Pancreas (tissue), 10 donors: ENCODE measurements at places on chromosomes 7 and 10. TPM values are rescaled to one million over a fixed set of nuclear protein-coding genes. Genes with fewer than 3 reads are reported as not detected.

WIPF3 gene
- 1.5 TPM for total RNA-seq

NAT16 gene
- 0.43 TPM for total RNA-seq

UCN3 gene
- total RNA-seq: 0.69 TPM

RAMP3 gene
- 11.0 TPM for total RNA-seq

CFAP70 gene
- 3.1 TPM for total RNA-seq

SEC61G gene
- 108 TPM for total RNA-seq

NPY4R gene
- total RNA-seq: not detected

FAM237B gene
- not detected for total RNA-seq

MMD2 gene
- not detected for total RNA-seq

PPIF gene
- 35.8 TPM for total RNA-seq

FAM221A gene
- 14.8 TPM for total RNA-seq

NEURL1 gene
- 16.8 TPM for total RNA-seq

FOXI2 gene
- 0.06 TPM for total RNA-seq

LRCH4 gene
- 31.4 TPM for total RNA-seq

RPEL1 gene
- total RNA-seq: not detected

IGF2BP3 gene
- total RNA-seq: 0.73 TPM

GRID1 gene
- 0.86 TPM for total RNA-seq

AKR1C4 gene
- total RNA-seq: 0.25 TPM

IGFBP1 gene
- 0.19 TPM for total RNA-seq

TMEM176A gene
- 13.8 TPM for total RNA-seq

UROS gene
- total RNA-seq: 17.7 TPM

GPR141 gene
- not detected for total RNA-seq

ITIH2 gene
- total RNA-seq: 0.98 TPM

CTAGE4 gene
- total RNA-seq: 5.4 TPM

BMPER gene
- 0.14 TPM for total RNA-seq

GAD2 gene
- 2.0 TPM for total RNA-seq

MRLN gene
- 1.4 TPM for total RNA-seq

FAM200A gene
- total RNA-seq: 4.1 TPM

ACSM6 gene
- total RNA-seq: 1.1 TPM

ECHDC3 gene
- total RNA-seq: 16.6 TPM

STOX1 gene
- total RNA-seq: 0.73 TPM

GFRA1 gene
- 0.79 TPM for total RNA-seq

KAZALD1 gene
- total RNA-seq: 0.19 TPM

SPDYE18 gene
- 0.35 TPM for total RNA-seq

MAT1A gene
- 10.5 TPM for total RNA-seq

ZNF438 gene
- total RNA-seq: 3.0 TPM

KCP gene
- 0.23 TPM for total RNA-seq

WEE2 gene
- not detected for total RNA-seq

SLC18A2 gene
- total RNA-seq: 0.39 TPM

PRLHR gene
- total RNA-seq: 0.04 TPM

MYOF gene
- 11.7 TPM for total RNA-seq

LSM5 gene
- 16.7 TPM for total RNA-seq

SH2B2 gene
- total RNA-seq: 2.1 TPM

INHBA gene
- total RNA-seq: 0.09 TPM

NPSR1 gene
- total RNA-seq: not detected

PODXL gene
- total RNA-seq: 34.8 TPM

UTF1 gene
- not detected for total RNA-seq

CDC14C gene
- not detected for total RNA-seq

TLX1 gene
- total RNA-seq: not detected

FAM24A gene
- not detected for total RNA-seq

VIPR2 gene
- total RNA-seq: 13.7 TPM

JAKMIP3 gene
- total RNA-seq: 0.37 TPM

ENO4 gene
- 0.42 TPM for total RNA-seq

GPNMB gene
- total RNA-seq: 2.9 TPM

PKD2L1 gene
- not detected for total RNA-seq

C10orf105 gene
- not detected for total RNA-seq

SDK1 gene
- 18.5 TPM for total RNA-seq

FAM3C gene
- 25.3 TPM for total RNA-seq

PNLIP gene
- 10,599 TPM for total RNA-seq
